ENCODE measurements at places on chromosomes 7 and 10. TPM values are rescaled to one million over a fixed set of nuclear protein-coding genes. Genes with fewer than 3 reads are reported as not detected.

GRCh38 chr10:75932921-75933320 is 501.5 kb downstream of the LRMDA start:
- DNase-seq = no peak
- H3K4me3 ChIP-seq = no peak overlapping the region
- H3K4me1 ChIP-seq = no peaks in the 10 kb centered on the region
- H3K27me3 ChIP-seq = peaks cover 12% of the 10 kb centered on the region
- H3K27ac ChIP-seq = no peak overlapping the region

GRCh38 chr10:126179637-126180036 is 208.6 kb downstream of the ADAM12 start:
- H3K36me3 ChIP-seq = peaks cover 4% of the 10 kb centered on the region
- DNase-seq = no peak
- no peaks in the 10 kb centered on the region for H3K27me3 ChIP-seq
- H3K4me1 ChIP-seq = peaks cover 22% of the 10 kb centered on the region
- H3K27ac ChIP-seq = no peak overlapping the region

The CPXM2 gene
- total RNA-seq = 5.5 TPM

- no peak for DNase-seq
- H3K4me1 ChIP-seq = peaks cover 24% of the 10 kb centered on the region
- no peak overlapping the region for H3K27ac ChIP-seq
- no peak overlapping the region for H3K4me3 ChIP-seq
- no peaks in the 10 kb centered on the region for H3K27me3 ChIP-seq
- no peaks in the 10 kb centered on the region for H3K36me3 ChIP-seq
These were observed 17.1 kb upstream of the STK17A start for GRCh38 chr7:43565786-43566185.

DNA sequence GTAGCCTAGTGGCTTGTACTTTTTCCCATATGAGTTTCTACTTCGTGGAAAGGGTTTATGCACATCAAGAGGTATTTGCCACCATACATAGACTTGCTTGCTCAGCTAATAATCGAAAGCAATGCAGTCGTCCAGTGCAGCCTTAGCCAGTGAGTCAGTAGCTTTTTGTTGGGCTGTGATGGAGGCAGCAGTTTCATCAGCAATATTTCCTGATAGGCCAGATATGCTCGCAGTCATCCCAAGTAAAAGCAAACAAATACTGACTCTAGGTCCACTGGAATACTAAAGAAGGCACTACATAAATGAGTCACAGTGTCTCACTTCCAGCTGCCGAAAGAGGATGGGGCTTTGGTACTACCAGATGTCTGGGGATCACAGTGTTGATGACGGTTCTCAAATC is 2.1 kb upstream of the BNIP3 start:
- peak; percentile 88 for DNase-seq
- no peaks in the 10 kb centered on the region for H3K27me3 ChIP-seq
- H3K36me3 ChIP-seq = no peaks in the 10 kb centered on the region
- no peak overlapping the region for H3K27ac ChIP-seq
- H3K4me1 ChIP-seq = peaks cover 17% of the 10 kb centered on the region
- no peak overlapping the region for H3K4me3 ChIP-seq

The C10orf67 gene
- 0.46 TPM for total RNA-seq

The SEMA3E gene
- total RNA-seq = 3.7 TPM

GRCh38 chr7:155913291-155913690 is 101.0 kb upstream of the SHH start:
- no peaks in the 10 kb centered on the region for H3K36me3 ChIP-seq
- no peak for DNase-seq
- no peak overlapping the region for H3K27ac ChIP-seq
- H3K4me1 ChIP-seq = peaks cover 6% of the 10 kb centered on the region
- peaks cover 25% of the 10 kb centered on the region for H3K27me3 ChIP-seq

Measured in astrocyte (in vitro differentiated cells and primary cell).